Activated T-helper 1 cell treated with anti-CD3 and anti-CD28 coated beads, Interleukin-2, amount 50 U/mL, for 16 hours (primary cell): ENCODE measurements at places on chromosomes 3 and 15.

- DNase-seq = no peak
Measured at GRCh38 chr15:59591356-59591755, 20.2 kb upstream of the GCNT3 start.

GRCh38 chr15:68587769-68588385 lies 9.1 kb downstream of the CORO2B start:
- DNase-seq = no peak

GRCh38 chr15:63426552-63426951 lies 44.9 kb upstream of the CA12 start:
- no peak for DNase-seq

GRCh38 chr3:69339760-69340159 lies 46.1 kb downstream of the FRMD4B start:
- DNase-seq = no peak

GRCh38 chr3:172561897-172562640 lies 38.8 kb upstream of the TNFSF10 start:
- no peak for DNase-seq

DNA sequence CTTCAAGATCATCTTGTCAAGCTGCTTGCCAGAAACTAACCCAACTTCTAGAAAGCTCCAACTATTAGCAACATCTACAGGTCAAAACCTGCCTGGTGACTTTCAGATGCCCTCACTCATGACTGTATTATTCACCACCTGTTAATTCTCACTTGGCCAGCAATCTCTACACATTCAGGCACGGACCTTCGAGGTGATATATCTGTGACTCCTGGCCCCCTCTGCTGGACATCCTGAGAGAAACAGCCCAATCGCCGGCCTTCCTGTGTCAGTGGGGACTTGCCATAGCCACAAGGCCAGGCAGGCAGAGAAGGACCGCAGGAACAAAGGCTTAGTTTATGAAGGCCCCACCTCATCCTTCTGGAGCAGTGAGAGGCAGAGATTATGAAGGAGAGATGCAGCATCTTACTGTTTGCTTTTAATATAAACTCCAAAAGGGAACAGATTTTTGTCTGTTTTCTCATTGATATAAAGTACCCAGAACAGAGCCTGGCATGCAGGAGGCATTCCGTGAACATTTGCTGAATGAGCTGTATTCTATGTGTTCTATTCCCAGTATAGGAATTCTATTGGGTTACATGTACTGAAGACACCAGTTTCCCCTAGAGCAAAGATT lies 24.4 kb upstream of the OCA2 start:
- DNase-seq = no peak

GRCh38 chr3:136676009-136676408 lies 76.2 kb downstream of the STAG1 start:
- DNase-seq = no peak

DNA sequence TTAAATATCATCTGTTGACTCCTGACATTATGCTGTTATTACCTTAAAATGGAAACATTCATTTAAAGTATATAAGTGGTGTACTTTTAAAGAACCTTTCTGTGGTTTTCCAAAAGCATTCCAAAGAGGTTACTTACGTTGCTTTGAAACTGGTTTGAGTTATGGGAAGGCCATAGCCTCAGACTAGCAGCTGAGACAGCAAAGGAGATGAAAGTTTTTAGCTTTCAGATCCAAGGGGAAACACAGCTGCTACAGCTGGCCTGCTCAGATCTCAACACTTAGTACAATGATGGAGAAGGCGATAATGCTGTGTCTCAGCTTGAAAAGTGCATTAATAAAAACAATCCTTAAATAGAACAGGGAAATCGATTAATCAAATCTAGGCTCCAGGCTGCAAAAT lies 921.1 kb downstream of the ROBO1 start:
- no peak for DNase-seq

- DNase-seq = no peak
Measured at GRCh38 chr3:39173318-39174125, 18.9 kb downstream of the XIRP1 start.

DNA sequence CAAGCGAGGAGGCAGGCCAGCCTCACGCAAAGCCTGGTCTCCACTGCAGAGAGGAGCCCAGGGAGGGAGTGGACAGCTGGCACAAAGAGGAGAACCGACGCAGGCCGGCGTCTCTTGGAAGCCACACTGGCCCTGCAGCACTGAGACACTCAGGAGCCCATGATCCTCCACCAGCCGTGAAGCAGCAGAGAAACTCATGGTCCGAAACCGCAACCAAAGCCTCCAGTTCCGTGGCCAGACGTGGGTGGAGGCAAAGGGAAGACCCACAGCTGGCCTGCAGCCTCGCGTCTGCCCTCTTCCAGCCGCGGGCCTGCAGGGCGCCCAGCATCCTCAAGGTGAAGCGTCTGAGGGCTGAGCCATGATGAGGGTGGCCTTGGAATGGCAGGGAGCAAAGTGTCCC lies 62.2 kb upstream of the SEC61A1 start:
- no peak for DNase-seq

DNA sequence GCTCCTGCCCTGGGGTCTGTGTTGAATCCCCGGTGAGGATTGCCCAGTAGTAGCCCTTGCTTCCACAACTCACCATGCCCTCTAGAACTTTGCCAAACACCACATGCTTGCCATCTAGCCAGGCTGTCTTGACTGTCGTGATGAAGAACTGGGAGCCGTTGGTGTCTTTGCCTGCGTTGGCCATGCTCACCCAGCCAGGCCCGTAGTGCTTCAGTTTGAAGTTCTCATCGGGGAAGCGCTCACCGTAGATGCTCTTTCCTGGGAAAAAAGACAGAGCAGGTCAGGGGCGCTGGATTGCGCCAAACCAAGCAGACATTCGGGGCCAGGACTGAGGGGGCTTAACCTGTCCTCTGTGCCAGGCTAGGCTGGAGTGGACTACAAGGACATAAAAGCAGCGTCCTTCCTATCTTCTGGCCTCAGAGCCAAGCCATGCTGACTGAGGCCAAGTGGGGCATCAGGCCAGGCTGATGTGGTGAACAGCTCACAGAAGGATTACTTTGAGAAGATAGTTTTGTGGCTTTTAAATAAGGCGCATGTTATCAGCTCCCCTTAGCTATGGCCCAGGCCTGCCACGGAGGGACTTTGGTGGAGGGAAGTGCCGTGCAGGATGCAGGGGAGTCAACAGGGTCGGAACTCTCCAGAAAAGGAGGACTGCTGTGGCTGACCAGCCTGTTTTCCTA lies 5.3 kb downstream of the SNX22 start:
- no peak for DNase-seq

GRCh38 chr3:141070727-141071357 lies 19.7 kb downstream of the SPSB4 start:
- no peak for DNase-seq

DNA sequence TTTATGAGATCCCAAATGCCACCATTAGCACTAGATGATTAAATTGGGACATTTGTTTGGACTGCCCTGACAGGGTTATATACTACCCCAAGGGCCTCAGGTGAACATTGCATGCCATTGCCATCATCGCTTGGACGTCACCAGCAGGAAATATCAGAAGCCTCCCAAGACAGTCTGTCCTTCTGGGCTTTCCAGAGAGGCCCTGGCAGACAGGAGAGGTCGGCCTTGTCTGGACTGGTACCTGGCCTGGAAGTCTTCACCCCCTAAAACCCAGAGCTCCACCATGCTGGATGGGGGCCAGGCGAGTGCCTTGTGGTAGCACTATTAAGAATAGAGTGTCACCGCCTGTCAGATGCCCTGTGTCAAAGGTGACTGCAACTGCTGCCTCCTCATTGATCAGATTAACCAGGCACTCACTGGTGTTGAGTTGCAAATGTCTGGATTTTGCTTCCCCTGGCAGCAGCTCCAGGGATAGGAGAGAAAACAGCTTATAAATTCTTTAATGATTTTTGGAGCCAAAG lies 324.1 kb upstream of the RASGRP1 start:
- no peak for DNase-seq

DNA sequence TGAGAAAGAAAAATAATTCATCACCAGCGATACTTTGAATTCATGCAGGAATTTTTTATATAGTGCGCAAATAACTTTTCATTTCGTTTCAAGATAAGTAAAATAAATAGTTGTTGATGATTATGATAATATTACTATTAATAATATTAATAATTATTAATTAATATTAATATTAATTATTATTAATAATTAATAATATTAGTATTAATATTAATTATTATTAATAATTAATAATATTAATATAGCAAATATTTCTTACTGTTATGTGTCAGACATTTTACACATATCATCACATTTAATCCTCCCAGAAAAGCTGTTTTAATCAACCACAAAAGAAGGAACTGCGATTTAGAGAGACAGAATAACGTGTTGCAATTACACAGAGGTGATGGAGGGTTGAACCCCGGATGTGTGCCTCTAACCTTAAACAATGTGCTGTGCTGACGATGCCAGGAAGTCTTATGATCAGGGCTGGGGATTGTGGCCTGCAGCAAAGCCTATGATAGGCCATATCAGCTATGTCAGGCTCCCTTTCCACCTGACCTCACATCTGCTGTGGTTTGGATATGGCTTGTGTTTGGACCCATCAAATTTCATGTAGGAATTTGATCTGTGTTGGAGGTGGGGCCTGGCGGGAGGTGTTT lies 263.5 kb upstream of the NR2F2 start:
- DNase-seq = no peak

DNA sequence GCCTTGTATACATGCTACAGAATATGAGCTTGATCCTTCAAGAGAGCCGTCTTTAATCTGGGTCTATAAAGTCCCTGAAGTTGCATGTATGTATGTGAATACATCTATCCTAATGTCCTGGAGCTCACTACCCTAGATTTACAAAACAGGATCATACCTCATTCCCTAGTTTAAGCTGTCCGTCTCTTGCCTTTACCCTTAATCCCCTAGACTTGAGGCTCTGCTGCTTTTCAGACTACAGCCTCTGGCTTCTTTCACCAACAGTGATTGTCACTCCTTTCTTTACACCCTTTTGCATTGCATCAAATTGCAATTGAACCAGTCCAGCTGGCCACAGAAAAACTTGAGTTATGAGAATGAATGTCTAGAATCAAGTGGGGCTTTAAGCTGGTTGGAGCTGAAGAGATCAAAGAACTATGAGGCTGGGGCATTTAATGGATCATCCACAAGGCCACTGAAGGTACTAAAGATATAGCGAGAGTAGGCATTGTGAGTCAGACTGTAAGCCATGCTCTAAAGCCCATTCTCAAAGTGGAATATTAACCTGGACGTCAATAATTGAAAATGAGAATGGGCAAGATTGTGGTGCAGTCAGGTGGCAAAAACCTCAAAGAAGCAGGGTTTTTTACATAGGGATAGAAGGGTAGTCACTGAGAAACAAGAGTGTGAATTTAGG lies 12.3 kb upstream of the PLD1 start:
- no peak for DNase-seq

- no peak for DNase-seq
Measured at GRCh38 chr3:179739816-179740594, 87.2 kb downstream of the USP13 start.

DNA sequence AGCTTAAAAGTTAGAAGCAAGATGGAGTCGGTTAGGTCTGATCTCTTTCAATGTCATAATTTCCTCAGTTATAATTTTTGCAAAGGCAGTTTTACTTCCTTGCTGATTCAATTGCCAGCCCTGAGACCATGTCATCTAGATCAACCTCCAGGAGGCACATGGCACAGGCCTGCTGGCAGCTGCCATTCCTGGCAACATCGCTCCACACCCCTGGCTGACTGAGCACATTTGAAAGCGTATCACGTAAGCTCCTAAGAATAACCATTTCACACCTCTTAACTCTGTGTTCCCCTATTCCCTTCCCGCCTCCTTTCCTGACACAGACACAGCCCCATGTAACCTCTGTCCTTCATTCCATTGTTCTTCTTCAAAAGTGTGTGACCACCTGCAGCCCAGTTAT lies 313.9 kb upstream of the CTNNB1 start:
- no peak for DNase-seq

DNA sequence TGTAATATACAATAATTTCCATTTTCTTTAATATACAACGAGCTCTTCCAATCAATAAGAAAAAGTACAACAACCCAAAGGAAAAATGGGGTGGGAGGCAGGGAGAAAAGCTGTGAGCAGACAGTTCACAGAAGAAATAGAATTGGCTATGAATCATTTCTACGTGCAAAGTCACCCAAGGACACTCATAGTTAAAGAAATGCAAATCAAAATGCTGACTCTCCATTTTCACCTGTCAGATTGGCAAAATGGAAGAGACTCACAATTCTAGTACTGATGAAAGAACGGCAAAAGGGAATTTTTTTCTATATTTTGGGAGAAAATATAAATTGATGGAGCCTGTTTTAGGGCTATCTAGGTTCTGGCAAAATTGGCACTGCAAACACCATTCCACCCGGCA lies 116.3 kb upstream of the MEF2A start:
- no peak for DNase-seq

GRCh38 chr3:49714728-49715550 lies 4.5 kb downstream of the AMIGO3 start:
- no peak for DNase-seq

- DNase-seq = peak; percentile 26
Measured at GRCh38 chr3:184289426-184289938, 9.6 kb upstream of the PSMD2 start.

- DNase-seq = no peak
Measured at GRCh38 chr3:98733812-98734281, 29.3 kb upstream of the ST3GAL6 start.

DNA sequence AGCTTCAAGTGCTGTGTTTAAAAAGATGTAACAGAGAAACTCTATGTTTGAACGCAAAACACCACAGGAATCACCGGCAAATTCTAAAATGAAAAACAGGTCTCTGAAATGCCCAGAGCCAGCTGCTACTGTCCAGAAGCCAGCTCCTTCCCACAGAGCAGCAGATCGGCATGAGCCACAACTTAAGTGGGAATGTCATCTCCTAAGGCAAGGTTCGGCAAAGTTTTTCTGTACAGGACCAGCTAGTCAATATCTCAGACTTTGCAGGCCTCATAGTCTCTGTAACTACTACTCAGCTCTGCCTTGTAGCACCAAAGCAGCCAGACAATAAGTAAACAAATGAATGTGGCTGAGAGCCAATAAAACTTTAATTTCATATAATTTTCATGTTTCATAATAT lies 4.9 kb downstream of the PLOD2 start:
- no peak for DNase-seq

DNA sequence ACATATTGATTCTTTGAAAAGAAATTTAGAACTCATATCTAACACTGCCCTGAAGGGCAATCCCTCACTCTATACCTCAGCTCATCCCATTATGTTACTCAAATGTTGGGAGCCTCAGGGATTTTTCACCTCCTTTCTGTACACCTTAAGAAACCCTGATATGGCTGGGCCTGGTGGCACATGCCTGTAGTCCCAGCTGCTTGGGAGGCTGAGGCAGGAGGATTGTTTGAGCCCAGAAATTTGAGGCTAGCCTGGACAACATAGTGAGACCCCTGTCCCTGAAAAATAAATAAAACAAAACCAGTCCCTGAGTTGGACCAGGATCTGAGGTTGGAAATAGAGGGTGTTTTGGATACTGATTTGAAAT lies 27.6 kb downstream of the NDUFB4 start:
- no peak for DNase-seq
